ENCODE measurements at places on chromosomes 5 and 9.

GRCh38 chr5:83711982-83712601 is 8.6 kb downstream of the HAPLN1 start:
- no peak for DNase-seq

DNA sequence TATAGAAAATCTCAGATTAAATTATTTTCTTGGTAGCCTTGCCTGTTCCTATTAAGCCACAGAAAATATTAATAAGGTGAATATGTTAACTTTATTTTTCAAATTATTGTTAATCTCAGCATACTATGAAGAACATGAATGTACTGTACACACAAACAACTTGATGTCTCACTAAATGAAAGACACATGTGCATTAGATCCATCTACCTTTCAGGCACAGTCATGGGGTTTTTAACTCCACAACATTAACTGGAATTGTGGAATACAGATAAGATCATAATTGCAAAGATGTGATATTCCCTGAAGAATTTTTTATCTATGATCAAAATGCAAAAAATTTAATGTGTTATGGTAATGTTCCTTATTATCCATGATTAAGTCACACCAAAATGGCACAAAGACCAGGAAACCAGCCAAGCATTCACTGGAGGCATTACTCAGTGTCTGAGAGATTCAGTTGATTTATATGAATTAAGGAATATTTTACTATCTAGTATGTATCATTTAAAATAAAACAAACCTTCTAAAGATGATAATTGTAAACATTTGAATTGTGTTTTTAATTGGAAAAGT is 150.0 kb upstream of the VCAN start:
- DNase-seq: no peak

DNA sequence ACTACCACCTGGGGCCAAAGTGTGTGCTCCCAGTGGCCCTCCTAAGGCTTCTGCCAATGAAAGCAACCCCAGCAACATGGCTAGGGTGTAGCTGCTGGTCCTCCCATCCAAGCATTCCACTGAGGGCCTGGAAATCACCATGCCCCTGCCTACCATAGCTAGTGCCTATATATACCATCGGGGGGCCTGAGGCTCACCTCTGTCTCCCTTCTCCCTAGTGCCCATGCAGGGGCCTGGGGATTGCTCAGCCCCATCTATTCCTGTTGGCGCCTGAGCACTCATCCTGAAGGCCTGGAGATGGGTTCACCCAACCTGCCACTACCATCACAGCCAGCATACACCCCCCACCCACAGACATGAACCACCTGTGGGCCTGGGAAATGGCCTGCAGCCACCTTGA is 367.3 kb downstream of the RAB3C start:
- no peak for DNase-seq

- DNase-seq: no peak
Observed at GRCh38 chr5:73155271-73156222, 17.4 kb upstream of the TMEM174 start.

GRCh38 chr5:14440582-14441431 is 140.8 kb upstream of the OTULINL start:
- peak; percentile 76 for DNase-seq

GRCh38 chr5:170183816-170184687 is 48.7 kb upstream of the C5orf58 start:
- DNase-seq: peak; percentile 70

GRCh38 chr5:137192293-137192743 is 306.8 kb downstream of the SPOCK1 start:
- no peak for DNase-seq
